GM23338 (cell line): ENCODE measurements at places on chromosomes 2 and 18. TPM values are rescaled to one million over a fixed set of nuclear protein-coding genes. Genes with fewer than 3 reads are reported as not detected.

GRCh38 chr2:105857076-105857740 lies 112.5 kb downstream of the NCK2 start:
- DNase-seq, result peak; percentile 35

GRCh38 chr2:236795169-236795860 lies 225.7 kb downstream of the ACKR3 start:
- DNase-seq, result no peak

GRCh38 chr2:69988086-69988635 lies 26.7 kb upstream of the ASPRV1 start:
- DNase-seq, result no peak

GRCh38 chr2:46352621-46353020 lies 55.4 kb downstream of the EPAS1 start:
- peak; percentile 11 for DNase-seq

Gene STEAP3
- polyA plus RNA-seq, result 7.5 and 8.6 TPM in 2 replicates

Gene PXDN
- 38.5 and 42.2 TPM in 2 replicates for polyA plus RNA-seq

Gene DHX57
- polyA plus RNA-seq, result 13.3 and 13.6 TPM in 2 replicates
